Renal cortical epithelial cell (primary cell): ENCODE measurements at places on chromosomes 2 and 18. TPM values are rescaled to one million over a fixed set of nuclear protein-coding genes. Genes with fewer than 3 reads are reported as not detected.

G6PC2 gene
- not detected in 2 replicates for total RNA-seq

CETN1 gene
- total RNA-seq = not detected in 2 replicates

TEKT4 gene
- total RNA-seq = 0.10 TPM in 1 of 2 replicates, not detected in the other

DUSP28 gene
- total RNA-seq = 3.1 and 4.0 TPM in 2 replicates

PRSS56 gene
- not detected in 2 replicates for total RNA-seq

SEPTIN10 gene
- 95.7 and 122 TPM in 2 replicates for total RNA-seq

TTC27 gene
- total RNA-seq = 20.5 and 32.3 TPM in 2 replicates

BCL2 gene
- total RNA-seq = 6.3 and 30.2 TPM in 2 replicates

CFC1 gene
- total RNA-seq = not detected in 2 replicates

GRCh38 chr2:9648821-9649220, 18.0 kb upstream of the YWHAQ start:
- DNase-seq = no peak

- DNase-seq = peak; percentile 74
These were observed 178.0 kb downstream of the ASXL3 start for GRCh38 chr18:33755931-33756560.

GRCh38 chr2:118858485-118859156, 11.2 kb upstream of the EN1 start:
- no peak for DNase-seq

DNA sequence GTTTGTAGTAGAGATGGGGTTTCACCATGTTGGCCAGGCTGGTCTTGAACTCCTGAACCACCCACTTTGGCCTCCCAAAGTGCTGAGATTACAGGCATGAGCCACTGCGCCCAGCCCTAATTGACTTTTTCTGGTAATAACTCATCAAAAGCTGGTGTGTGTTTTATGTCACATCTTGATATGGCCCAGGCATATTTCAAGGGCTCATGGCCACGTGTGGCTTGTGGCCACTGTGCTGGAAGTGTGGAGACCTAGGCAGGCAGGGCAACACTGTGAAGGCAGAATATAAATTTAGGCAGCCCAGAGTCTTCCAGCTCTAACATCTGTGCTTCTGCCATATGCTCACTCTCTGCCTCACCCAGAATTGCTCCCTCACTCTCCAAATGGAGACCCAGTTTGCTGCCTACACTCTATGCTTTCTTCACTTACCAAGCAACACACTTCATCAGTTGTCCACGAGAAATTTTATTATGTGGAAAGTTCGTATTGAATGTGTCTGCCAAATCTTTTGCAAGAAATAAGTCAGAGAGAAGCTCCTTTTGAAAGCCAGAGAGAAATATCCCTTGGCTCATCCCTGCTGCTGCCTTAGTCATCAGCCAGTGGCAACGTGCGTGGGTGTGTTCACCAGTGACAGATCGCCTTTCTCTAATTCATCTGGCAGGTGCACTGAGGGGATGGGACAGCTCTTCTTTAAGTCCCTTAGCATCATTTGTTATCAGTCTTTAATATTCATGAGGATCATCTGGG, 129.4 kb upstream of the CXCR4 start:
- DNase-seq = peak; percentile 46

DNA sequence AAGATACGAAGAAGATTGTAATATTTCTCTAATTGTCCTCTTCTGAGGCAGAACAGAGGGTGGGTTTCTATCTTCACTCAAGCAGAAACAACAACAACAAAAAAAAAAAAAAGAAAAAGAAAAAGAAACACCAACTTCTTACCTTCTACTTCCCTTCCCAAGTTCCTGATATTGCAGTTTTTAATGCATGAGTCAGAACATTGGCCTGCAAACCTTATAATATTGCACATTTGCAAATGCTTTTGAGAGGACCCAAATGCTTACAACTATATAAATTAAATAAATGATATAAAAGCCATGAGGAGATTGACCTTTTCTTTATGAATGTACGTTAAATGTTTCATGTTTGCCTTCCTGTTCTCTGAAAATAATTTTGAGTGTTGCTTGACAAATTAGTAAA, 37.3 kb downstream of the PAX3 start:
- DNase-seq = no peak

- DNase-seq = peak; percentile 59
These were observed 315.9 kb upstream of the THUMPD2 start for GRCh38 chr2:40095000-40095399.

DNA sequence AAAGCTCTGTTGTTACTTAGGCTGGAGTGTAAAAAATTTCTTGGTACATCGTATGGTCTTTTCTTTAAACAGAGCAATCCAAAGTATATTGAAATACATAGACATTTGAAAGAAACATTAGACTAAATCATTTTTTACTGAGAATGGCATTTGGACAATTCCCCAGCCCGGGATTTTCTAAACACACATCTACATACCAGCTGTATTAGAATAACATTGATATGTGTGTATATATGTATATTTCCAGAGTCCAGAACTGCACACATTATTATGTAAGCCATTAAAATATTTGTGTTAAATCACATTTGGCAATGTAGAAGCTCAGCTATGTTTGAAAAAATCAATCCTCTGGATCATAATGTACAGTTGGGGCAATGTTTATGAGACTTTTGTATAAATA, 1853.6 kb upstream of the LRRTM1 start:
- DNase-seq = no peak

DNA sequence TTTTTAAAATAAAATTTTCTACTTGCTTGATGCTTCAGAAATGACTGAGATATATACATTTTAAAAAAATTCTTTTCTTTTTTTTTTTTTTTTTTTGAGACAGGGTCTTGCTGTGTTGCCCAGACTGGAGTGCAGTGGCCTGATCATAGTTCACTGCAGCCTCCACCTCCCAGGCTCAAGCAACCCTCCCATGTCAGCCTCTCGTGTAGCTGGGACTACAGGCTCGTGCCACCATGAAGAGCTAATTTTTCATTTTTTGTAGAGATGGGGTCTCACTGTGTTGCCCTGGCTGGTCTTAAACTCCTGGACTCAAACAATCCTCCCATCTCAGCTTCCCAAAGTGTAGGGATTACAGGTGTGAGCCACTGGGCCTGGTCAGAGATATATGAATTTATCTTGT, 12.9 kb downstream of the CYS1 start:
- no peak for DNase-seq

DNA sequence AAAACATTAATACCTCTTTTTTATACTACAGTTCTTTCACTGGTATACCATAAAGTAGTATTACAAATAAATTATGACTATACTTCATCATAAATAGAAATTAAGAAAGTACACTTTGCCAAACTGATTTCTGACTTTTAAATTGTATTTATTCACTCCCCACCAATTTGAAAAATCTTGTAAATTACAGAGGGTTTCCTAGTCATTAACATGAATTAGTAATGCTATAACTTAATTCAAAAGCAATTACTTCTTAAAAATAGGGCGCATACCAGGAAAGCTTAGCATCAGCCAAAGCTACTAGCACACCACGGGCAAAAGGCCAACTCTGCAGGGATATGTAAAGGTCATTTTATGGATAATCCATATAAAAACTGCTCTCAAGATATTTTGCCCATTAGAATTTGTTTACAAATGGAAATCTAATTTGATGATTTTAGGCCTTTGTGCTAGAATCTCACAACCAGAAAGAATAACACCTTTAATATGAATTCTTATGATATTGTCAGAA, 142.3 kb downstream of the PIGN start:
- DNase-seq = no peak

GRCh38 chr18:12031846-12032245, 50.5 kb downstream of the IMPA2 start:
- DNase-seq = no peak

- DNase-seq = no peak
These were observed 58.4 kb downstream of the ALPK2 start for GRCh38 chr18:58570360-58571064.

GRCh38 chr2:217790195-217790594, 212.6 kb downstream of the TNS1 start:
- no peak for DNase-seq

DNA sequence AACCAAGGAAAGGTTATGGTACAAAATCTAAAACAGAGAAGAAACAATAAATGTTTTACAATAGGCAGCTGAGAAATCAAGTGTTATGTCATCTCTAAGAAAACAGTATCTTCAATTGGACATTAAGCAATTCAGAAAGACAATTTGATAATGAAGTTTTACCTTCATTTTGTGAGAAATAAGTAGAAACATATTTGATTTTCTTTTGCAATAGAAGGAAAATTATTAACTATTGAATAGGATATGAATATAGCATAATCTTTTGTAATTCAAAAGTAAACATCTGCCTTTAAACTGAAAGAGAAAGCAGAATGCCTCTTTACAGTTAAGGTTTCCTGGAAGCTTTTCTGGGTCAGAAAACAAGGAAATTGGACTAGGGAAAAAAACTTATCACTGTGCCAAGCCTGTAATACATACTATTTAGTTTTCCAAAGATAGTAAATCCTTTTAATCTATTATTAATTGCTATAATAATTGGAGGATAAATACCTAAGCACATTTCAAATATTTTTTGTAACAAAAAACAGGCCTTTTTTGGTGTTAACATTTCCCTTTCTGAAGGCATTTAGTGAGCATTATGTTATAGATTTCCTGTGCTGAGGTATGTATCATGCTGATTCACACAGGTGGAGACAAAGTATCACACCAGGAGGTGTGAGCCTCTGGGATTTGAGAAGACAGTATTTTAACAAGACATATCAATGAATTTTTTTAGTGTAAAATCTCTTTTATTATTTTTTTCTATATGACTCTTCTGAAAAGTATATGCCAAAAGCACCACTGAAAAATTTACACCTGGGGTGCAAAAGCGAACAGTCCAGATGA, 947.0 kb upstream of the CDH2 start:
- DNase-seq = peak; percentile 6

DNA sequence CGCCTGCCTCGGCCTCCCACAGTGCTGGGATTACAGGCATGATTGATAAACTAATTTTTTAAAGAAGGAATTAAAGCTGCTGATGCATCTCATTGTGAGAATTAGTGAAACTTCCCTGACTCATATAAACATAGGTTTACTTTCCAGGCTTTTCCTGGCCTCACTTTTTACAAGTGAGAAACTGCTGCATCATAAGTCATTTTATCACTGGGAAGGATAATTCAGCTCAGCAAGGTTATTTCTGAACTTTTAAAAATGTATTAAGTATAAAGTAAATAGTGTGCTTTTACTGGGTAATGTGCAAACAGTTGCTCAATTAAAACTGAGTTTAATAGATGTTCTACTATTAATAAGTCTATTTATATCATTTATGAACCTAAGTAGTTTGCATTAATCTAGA, 1130.3 kb upstream of the CDH2 start:
- no peak for DNase-seq

DNA sequence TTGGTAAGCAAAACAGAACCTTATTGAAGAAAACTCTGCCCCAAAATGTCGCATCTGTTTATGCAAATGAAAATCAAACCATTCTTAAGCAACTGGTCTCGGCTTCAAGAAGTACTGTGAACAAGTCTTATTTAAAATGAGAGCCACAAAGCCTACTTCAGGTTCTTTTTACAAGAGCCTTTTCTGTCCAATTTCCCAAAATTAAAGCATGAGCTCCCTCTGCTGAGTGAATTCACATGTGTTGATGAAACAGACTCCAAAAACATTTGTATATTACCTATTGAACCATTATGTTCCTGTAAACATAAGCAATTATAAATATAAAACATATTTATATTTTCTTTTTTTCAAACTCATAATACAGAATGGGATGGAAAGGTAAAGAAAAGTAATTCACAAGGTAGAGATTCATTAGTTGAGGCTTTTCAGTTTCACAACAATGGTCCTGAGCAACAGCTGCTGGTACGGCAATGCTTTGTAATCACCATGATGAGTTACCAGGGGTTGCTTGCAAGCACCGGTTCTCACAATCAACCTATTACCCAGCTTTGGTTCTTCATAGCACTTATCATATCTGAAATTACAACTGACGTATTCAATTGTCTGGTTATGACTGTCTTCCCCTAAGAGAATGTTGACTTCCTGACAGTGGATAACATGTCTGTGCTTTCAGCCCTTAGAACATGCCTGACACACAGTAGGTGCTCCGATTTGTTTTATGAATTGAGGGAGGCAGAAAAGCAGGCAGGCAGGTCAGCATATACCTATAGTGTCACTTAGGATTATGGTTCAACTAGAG, 108.4 kb upstream of the BZW1 start:
- DNase-seq = peak; percentile 79

- no peak for DNase-seq
These were observed 255.9 kb downstream of the TXNL1 start for GRCh38 chr18:56382541-56382940.

- DNase-seq = no peak
These were observed 71.9 kb downstream of the SOX11 start for GRCh38 chr2:5764041-5764440.

DNA sequence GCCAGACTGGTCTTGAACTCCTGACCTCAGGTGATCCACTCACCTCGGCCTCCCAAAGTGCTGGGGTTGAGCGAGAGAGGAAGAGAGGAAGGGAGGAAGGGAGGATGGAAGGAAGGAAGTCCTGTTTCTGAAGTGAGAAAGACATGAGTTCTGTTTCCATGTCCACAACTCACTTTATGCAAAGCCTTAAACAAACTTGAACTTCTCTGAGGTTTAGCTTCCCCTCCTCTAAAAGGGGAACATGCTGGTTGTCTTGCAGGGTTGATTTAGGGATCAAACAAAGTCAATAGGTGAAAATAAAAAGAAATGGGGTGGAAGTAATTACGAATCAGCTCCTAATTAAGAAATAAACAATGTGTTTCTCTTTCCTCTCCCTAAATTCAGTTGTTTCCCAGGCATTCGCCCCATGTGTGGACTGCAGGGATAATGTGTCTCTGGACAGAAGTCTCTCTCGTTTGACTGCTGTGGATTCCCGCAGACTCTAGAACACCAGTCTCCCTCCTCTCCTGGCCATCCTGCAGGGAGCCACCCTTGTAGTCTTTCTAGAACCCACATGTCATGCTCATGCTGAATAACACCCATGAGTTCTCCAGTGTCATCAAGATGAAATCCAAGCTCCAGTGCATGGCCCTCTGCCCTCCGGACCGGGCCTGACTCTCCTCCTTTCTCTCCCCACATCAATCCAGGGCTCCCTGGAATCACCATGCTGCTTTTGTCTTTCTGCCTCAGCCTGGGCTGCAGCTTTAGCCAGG, 229.3 kb upstream of the TRIB2 start:
- no peak for DNase-seq

DNA sequence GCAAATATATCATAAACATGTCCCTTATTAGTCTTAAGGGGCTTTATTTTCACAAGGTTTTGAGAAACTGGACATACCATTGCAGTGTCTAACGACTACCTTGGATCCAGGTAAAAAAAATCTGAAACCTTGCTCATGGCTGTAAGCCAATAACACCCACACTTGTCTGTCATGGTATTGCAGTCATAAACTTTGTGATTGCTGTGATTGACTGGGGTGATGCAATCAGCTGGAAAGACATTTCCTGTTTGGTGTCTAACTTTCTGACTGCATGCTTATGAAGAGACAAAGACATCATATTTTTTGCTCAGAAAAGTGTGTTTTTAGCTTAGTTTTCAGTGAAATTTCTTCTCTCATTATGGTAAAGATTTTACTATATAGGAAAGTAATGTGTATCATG, 635.0 kb downstream of the TSN start:
- peak; percentile 94 for DNase-seq

- DNase-seq = peak; percentile 28
These were observed 36.5 kb upstream of the SLC39A10 start for GRCh38 chr2:195620501-195620900.
